ENCODE measurements at places on chromosomes 1 and 21. TPM values are rescaled to one million over a fixed set of nuclear protein-coding genes. Genes with fewer than 3 reads are reported as not detected.

Gene KIF14
- total RNA-seq, result 4.4 TPM

Gene PROK1
- total RNA-seq, result 0.17 TPM

Gene COA7
- total RNA-seq, result 16.5 TPM

Gene AMY1C
- not detected for total RNA-seq

Gene GFI1
- total RNA-seq, result 0.44 TPM

Gene C2CD4D
- not detected for total RNA-seq

Gene STYXL2
- 0.69 TPM for total RNA-seq

Gene FMOD
- 140 TPM for total RNA-seq

Gene MASP2
- total RNA-seq, result not detected

Gene NVL
- 31.5 TPM for total RNA-seq

Gene SEMA6C
- total RNA-seq, result 10.2 TPM

Gene MEGF6
- 6.0 TPM for total RNA-seq

Gene CASZ1
- 6.0 TPM for total RNA-seq

Gene SLC9C2
- total RNA-seq, result 1.3 TPM

Gene SLC1A7
- not detected for total RNA-seq

Gene LEFTY2
- 0.44 TPM for total RNA-seq

Gene CD101
- total RNA-seq, result 3.0 TPM

Gene DRAXIN
- 6.3 TPM for total RNA-seq

Gene SH3BGR
- total RNA-seq, result 3.4 TPM

Gene DNAJC28
- 5.4 TPM for total RNA-seq

Gene PSMA5
- 33.3 TPM for total RNA-seq

Gene ABCA4
- total RNA-seq, result 31.5 TPM

Gene PBX1
- 106 TPM for total RNA-seq

Gene NLRP3
- 2.5 TPM for total RNA-seq

Gene OR14A16
- total RNA-seq, result not detected

Gene G0S2
- 1.7 TPM for total RNA-seq

Gene CIART
- 4.3 TPM for total RNA-seq

Gene SPRR4
- not detected for total RNA-seq

Gene C1orf94
- 0.50 TPM for total RNA-seq

Gene IGSF9
- total RNA-seq, result 1.3 TPM

Gene ADGRL4
- 13.4 TPM for total RNA-seq

Gene SLC45A3
- total RNA-seq, result 6.5 TPM
